Neural crest cell (in vitro differentiated cells): ENCODE measurements at places on chromosomes 11 and 22. TPM values are rescaled to one million over a fixed set of nuclear protein-coding genes. Genes with fewer than 3 reads are reported as not detected.

The TSPAN32 gene
- total RNA-seq: not detected in 2 replicates

The UBQLNL gene
- total RNA-seq: 0.09 and 0.20 TPM in 2 replicates

The OR52H1 gene
- not detected in 2 replicates for total RNA-seq

The PARVA gene
- 36.2 and 40.0 TPM in 2 replicates for total RNA-seq

DNA sequence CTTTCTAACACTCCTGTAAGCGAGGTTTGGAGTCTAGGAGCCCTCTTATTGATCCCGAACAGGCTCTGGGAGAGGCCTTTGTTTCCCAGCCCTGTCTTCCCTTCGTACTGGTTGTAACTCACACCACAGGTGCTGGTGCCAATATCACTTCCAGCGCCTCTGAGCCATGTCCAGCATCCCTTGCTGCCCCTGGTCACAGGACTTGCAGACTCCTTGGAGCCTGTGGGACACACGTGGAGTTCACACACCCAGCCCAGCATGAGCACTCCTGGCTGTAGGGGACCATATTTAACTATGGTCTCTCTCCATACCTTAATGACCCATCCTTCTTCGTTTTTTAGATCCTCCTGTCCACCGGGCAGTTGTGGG lies 2.2 kb downstream of the ZBTB16 start:
- no peak for DNase-seq

DNA sequence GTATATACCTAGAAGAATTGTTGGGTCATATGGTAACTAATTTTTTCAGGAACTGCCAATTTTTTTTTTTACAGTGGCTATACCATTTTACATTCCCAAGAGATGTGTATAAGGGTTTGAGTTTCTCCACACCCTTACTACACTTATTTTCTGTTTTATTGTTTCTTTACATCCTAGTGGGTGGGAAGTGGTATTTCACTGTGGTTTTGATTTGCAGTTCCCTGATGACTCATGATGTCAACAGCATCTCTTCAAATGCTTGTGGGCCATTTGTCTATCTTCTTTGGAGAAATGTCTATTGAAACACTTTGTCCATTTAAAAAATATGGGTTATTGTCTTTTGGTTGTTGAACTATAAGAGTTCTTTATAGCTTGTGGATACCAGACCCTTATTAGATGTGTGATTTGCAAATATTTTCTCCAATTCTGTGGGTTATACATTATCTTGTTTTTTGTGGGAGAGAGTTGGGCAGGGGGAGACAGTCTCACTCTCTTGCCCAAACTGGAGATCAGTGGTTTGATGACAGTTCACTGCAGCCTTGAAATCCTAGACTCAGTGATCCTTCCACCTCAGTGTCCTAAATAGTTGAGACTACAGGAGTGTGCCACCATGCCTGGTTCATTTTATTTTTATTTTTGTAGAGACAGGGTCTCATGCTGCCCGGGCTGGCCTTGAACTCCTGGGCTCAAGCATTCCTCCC lies 30.3 kb upstream of the PISD start:
- no peak for DNase-seq

GRCh38 chr11:40508303-40508702 lies 951.1 kb downstream of the LRRC4C start:
- no peak for DNase-seq

DNA sequence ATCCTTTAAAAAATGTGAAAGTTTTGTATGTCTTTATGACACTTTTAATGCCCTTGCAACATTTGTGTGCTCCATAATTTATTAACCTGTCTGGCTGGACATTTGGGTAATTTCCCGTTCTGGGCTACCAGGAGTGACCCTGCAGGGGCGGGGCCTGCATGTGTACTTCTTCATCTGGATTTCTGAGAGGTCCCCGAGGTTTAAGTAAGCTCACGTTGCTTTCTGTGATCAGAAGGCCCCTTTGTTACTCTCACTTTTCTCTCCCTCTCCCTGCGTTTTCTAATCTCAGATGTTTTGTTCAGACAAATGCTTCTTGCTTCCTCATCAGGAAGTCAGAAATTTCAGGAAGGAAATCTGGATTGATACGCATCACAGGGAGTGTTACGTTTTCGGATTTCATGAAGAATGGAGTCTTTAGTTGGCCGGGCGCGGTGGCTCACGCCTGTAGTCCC lies 78.9 kb upstream of the CRYBB3 start:
- no peak for DNase-seq

DNA sequence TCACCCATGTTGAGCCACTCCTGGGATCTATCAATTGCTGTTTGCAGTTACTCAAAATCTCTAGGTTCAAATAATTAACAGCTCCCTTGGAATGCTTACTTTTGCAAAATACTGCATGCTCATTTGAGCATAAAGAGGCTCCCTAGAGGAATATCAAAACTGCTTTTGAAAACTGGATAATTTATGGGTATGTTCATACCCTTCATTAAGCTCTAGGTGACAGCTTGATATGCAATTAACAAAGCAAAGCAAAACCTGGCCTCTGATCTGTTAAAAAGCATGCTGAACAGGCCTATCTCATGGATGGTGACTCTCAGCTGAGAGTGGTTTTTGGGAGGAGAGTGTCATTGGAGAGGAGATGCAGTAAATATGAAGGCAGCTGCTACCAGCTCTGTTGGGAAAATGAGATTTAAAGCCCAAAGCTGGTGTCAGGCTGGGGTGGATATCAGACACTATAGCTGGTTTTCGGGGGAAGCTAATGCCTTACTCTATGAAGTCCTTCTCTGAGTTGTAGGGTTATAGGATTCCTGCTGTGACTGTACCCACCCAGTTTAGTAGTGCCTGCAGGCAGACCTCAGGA lies 110.9 kb downstream of the RASSF10 start:
- no peak for DNase-seq

DNA sequence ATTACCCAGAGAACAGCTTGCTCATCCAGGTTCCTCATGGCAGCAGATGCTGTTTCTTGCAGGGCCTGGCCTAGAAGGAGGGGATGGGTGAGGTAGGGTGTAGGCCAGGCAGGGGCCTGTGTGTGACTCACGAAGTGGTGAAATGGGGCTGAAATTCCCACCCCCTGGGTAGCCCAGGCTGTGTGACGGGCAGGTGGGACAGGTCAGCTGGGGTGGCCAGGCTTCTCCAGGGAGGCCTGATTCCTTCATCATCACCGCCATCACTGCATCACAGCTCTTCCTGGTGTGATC lies 83.2 kb downstream of the CACNA1I start:
- DNase-seq: no peak
